ENCODE measurements at places on chromosomes 5 and 9.

GRCh38 chr9:19163631-19164030, 36.3 kb upstream of the PLIN2 start:
- DNase-seq, result no peak

DNA sequence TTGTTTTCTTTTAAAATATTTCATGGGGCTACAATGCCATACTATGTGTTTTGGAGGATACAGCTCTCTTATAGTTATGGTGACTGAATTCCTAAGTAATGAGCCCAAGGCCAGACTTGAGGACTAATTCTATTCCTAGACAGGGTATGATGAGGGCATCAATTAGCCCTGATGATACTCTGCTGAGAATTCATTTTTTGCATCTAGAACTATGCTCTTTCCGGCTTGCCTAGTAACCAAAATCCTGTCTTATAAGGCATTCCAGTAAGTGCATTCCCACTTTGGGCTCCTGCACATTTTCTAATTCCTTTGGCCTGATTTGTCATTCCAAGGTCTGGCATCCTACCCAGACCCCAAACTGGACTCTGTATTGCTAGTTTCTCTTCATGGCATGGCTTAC, 62.4 kb downstream of the MAT2B start:
- no peak for DNase-seq

GRCh38 chr9:131278702-131279111, 2.4 kb upstream of the FAM78A start:
- no peak for DNase-seq

DNA sequence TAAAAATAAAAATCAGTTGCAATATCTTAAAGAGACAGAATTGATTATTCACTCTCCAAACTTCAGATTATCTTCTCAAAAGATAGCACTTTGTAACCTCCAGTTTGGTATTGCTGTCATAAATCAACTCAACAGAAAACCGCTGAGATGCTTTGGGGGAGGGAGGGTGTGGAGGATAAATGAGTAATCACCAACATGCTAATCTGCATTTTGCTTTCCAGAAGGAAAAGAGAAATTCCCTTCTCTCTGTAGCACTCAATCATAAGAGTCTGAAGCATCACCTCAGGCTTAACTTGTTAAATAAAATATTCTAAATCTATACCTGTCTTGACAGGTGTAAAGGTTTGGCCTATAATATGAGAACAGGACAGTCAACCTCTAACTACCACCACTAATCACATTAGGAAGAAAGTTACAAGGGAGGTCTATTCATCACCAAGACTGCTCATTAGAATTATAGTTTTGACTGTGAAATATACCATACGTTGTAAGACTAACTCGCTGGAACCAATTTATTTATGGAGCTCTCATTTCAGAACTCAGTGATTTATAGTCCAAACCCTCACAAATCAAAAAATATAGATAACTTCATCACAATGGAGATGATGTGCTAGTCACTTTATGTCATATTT, 89.0 kb downstream of the PIK3R1 start:
- DNase-seq, result no peak

- no peak for DNase-seq
These were observed 158.0 kb downstream of the DMRT2 start for GRCh38 chr9:1208157-1208556.

DNA sequence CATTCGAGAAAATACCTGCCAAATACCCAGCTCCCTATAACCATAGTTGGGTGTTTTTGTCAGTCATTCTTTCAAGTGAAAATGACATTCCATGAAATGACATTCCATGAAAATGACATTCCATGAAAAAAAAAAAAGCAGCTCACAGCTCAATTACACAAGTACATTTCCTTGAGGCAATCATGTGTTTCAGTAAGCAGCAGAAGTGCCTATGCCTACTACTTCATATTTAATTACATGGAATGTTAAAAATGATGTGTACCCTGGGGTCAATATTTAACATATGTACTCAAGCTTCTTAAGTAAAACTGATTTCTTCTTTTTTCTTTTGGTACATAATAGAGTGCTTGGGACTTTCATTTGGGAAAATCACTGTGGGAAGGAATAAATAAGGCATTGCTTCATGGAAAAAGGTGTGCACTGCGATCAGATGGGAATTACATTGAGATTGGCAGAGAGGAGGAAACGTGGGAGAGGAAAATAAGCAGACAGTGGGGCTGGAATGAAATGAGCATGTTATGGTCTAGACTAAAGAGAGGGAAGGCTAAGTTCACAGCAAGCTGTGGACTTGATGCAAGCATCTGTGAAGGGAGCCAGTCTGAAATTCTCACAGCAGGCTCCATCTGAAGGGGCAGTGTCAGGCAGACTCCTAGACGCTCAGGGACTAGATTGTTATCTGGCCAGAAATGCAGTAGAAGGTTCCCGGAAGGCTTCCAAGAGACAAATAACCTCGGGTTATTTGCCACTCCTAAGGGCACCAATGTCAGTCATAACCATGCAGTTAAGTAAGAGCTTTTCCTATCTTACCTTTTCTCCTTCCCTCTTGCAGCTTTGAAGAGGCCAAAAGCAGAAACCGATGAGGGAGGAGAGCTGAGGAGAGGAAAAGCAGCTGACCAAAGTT, 15.2 kb upstream of the SPATA9 start:
- no peak for DNase-seq

DNA sequence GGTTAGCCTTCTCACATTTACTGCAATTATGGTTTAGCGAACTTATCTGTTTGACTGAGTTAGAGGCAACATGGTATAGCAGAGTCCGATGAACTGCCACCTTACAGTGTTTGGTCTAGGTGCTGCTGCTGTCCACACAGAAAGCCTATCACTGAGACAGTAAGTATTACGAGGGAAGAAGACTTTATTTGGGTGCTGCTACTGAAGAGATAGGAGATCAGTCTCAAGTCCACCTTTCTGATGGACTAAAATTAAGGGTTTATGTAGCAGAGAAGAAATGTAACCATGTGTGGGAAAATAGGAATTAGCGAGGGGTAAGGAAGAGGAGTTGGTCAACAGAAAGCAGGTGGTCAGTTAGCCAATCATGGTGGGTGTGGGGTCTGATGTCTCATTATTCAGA, 109.7 kb downstream of the ZSWIM6 start:
- DNase-seq, result no peak
